ENCODE measurements at places on chromosomes 2 and 18.
A peak's percentile ranks its signal among the peaks of the same experiment; 100 is the strongest.

- peak; percentile 85 for DNase-seq
Observed at GRCh38 chr2:98731041-98731893, at the start of gene MGAT4A. MGAT4A (minus strand) TSS chr2:98731132; CDS start chr2:98726332, 4,800 bp downstream.

GRCh38 chr2:120783371-120783791 is 47.7 kb downstream of the GLI2 start:
- no peak for DNase-seq

DNA sequence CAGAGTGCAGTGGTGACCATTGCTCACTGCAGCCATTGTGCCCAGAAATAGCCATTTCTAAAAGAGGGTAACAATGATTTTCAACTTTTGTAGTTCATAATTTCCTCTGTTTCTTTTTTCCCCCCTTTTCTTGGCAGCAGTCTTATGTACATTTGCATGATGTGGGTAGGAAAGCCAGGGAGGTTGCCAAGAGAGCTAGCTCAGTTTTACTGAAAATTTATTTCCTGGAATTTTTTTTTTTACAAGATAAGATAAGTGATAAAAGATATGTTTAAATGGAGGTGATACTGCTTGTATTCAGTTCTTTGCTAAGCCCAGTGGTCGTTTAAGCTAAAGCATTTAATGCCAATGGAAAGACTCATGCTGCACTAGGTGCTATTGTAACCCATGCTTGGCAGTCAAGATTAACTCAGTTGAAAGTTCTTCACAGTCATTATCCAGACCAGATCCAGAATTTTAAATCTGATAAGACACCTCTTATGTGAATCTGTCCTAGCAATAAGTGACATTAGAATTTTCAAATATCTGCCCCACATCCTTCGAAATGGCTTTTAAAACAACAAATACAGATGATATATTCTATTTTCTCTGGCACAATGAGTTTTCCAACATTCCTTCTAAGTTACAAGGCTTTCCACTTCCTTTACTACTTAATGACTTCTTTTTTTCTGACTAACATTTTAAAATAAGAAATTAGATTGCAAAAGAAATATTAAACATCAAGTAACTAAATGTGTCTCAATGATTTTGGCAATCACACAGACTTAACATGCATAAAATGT is 4.4 kb upstream of the ATP8B1 start:
- DNase-seq: no peak

- DNase-seq: no peak
Observed at GRCh38 chr2:169039702-169040101, 8.6 kb upstream of the ABCB11 start.
